ENCODE measurements at places on chromosomes 1 and 21.

DNA sequence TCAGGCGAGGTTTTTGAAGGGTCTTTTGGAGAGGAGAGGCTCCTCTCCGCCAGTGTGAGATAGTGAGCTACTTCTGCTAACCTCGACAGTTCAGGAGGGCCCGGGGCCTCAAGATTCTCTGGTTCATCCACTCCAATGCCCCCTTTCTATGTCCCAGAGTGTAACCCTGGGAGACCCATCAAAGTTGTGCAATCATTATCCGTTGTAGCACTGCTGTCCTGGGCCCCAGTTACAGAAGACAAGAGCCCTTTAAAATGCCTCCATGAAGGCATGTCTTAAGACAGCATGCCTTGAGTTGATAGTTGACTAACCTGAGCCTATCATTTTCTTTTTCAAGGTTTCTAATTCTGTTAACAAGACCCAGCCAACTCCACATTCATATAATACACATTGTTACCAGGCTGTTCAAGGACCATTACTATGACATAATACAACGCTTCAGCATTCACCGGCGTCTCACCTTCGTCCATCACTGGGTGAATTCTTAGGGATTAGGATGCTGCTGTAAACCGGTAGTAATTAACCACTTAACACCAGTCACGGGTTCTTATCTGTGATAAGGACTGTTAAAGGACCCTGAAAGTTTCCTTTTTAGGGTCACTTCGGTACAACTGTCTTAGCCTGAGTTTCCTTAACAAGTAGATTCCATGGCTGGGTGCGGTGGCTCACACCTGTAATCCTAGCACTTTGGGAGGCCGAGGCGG, 37.4 kb upstream of the CDC42BPA start:
- DNase-seq = no peak

- no peak for DNase-seq
Observed at GRCh38 chr1:217660353-217661062, 29.4 kb downstream of the SPATA17 start.

- no peak for DNase-seq
Observed at GRCh38 chr21:45873418-45873817, 108.2 kb upstream of the COL6A1 start.

GRCh38 chr21:45873866-45874265, 107.7 kb upstream of the COL6A1 start:
- DNase-seq = no peak

- DNase-seq = no peak
Observed at GRCh38 chr1:94069919-94070285, 51.0 kb downstream of the ABCA4 start.

DNA sequence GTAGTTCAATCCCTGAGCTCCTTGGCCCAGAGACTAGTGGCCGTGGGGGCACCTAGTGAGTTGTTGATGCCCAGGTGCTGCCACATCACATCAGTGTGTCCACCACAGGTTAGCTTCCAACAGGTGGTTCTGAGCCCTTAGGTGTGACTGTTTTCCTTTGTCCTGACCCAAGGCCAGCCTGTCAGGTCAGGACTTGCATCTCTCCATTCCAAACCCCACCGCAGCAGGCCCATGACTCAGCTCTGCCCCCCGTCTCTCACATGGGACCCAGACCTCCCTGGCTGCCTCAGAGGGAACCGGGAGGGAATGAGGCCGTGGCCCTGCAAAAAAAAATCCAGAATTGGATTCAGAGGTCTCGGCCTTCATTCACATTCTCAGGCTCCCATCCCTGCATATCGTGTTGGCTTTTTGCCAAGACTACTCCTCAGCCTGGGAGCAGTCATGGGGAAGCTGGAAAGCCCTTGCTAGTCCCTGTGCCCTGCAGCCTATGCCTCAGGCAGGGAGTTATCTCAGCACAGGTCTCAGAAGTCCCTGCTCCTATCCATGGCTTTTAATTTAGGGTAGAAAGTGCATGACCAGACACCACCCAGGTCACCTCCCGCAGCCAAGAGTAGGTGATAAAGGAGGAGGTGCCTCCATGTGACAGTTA, 7.2 kb downstream of the INAVA start:
- no peak for DNase-seq

- DNase-seq = no peak
Observed at GRCh38 chr1:115450501-115451040, 112.5 kb upstream of the NGF start.

DNA sequence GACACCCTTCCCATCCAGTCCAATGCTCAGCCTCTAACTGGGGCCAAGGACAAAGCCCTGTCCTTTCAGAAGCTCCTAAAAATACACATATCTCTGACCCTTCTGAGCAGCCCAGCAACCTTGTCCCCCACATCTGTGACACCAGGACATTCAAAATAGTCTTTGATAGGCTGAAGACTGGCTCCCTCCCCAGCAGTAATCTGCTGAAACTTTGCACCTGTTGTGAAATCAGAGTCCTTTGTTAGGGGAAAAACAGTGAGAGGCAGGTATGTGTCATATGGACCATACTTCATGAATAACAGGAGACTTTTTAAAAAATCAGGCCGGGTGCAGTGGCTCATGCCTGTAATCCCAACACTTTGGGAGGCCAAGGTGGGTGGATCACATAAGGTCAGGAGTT, 82.4 kb upstream of the VAMP3 start:
- no peak for DNase-seq

- DNase-seq = no peak
Observed at GRCh38 chr1:118902711-118903191, 85.4 kb downstream of the TBX15 start.

DNA sequence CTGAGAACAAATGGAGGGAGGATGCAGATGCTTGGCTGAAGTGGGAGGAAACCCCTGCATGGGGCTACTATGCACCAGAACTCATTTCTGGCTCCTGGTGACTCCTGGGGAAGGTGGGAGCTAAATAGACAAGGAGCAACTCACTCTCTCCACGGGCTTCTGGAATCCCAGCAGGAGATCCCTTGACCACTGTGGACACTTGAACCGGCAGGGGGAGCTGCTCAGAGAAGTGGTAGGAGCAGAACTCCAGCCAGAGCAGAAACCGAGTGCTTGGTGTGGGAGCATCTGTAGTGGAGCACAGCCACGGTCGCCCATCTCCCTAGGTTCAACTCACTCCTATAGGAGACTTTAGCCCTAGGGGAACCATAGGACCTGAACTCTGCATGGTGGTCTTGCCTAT, 205.6 kb upstream of the GJB5 start:
- no peak for DNase-seq

DNA sequence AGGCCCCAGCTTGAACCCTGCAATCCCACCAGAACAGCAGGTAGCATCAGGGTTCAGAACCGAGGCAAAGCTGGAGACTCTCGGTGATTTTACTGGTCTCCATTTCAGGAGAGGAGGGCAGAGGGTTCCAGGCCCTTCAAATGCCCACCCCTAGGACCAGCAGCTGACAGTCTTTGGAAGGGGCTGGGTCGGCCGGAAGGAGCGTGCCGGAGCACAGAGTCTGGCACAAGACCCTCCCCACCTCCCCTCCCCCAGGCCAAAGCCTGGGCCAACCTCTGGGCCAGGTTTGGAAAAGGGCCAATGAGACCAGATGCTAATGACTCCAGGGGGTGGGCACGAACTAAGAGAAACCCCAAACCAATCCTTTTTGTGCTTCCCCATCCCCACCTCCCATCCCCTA, 6.9 kb downstream of the FBXO2 start:
- DNase-seq = no peak

- no peak for DNase-seq
Observed at GRCh38 chr1:196361112-196361714, 247.0 kb downstream of the KCNT2 start.

DNA sequence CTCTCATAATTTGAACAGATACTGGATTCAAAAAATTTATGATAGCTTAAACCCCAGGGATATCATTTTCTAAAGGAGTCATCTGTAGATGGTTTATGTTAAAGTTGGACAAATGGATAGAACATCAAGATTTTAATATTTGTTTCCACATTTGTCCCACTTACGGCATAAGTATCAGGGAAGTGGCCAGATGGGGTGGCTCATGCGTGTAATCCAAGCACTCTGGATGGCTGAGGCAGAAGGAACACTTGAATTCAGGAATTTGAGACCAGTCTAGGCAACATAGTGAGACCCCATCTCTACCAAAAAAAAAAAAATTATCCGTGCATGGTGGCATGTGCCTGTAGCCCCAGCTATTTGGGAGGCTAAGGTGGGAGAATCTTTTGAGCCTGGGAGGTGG, 229.1 kb downstream of the GPR52 start:
- DNase-seq = no peak

DNA sequence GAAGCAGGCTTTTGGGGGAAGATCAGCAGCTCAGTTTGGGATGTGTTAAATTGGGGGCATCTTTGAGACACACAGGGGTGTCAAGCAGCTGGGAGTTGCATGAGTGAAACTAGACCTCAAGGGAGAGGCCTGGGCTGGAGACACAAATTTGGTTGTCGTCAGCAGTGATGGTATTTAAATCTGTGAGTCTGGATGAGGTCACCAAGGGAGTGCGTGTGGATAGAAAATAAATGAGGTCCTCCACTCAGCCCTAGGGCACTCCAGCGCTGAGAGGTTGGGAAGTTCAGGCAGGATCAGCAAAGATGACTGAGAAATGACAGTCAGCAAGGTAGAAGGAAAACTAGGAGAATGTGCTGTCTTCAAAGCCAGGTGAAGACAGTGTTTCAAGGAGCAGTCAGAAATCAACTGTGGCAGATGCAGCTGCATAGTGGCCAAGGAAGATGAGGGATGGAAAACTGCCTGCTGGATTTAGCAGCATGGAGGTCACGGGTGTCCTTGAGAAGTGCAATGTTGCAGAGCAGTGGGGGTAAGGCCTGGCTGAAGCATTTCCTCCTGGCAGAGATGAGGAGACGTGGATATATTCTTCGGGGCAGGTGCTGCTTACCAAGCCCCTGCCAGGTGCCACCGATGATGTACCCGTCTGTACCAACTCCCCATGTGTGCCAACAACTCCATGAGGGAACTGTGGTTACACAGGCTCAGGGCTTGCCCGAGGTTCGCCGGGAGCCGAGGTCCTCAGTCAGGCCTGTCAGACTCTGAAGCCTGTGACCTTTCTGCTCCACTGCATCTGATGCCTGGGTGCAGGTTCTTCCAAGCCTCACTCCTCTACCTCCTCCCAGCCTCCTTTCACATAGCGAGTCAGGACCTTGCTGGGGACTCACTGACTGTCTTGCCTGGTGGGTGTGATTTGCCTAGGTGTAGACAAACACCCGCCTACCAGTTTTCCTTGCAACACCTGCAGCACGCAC, 11.3 kb downstream of the MAP7D1 start:
- DNase-seq = no peak

GRCh38 chr1:97877307-97877706, 43.5 kb downstream of the DPYD start:
- DNase-seq = no peak

DNA sequence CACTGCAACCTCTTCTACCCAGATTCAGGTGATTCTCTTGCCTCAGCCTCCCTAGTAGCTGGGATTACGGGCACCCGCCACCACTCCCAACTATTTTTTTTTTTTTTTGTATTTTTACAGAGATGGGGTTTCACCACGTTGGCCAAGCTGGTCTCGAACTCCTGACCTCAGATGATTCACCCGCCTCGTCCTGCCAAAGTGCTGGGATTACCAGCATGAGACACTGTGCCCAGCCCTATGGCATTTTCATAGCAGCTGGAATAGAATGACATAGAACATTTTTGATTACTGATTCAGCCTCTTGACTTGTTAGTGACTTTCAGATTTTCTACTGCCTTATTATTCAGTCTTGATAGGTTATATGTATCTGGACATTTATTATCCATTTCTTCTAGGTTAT, 1046.2 kb downstream of the AMY1C start:
- no peak for DNase-seq

GRCh38 chr1:210541680-210542358, 213.1 kb downstream of the HHAT start:
- DNase-seq = no peak

GRCh38 chr1:8166406-8166805, 140.3 kb upstream of the ERRFI1 start:
- DNase-seq = no peak

All from central memory CD8-positive, alpha-beta T cell (primary cell).